ENCODE measurements at places on chromosomes 11 and 22. TPM values are rescaled to one million over a fixed set of nuclear protein-coding genes. Genes with fewer than 3 reads are reported as not detected.

The MRGPRX4 gene
- not detected for polyA plus RNA-seq

The WNT7B gene
- 24.9 TPM for polyA plus RNA-seq

The ANO1 gene
- polyA plus RNA-seq: 3.0 TPM

The CD3D gene
- polyA plus RNA-seq: not detected

The TTC38 gene
- polyA plus RNA-seq: 24.2 TPM

The MS4A6A gene
- polyA plus RNA-seq: 3.7 TPM

The MYBPC3 gene
- 0.15 TPM for polyA plus RNA-seq

The ART1 gene
- not detected for polyA plus RNA-seq

The LYVE1 gene
- polyA plus RNA-seq: 12.5 TPM

The TSGA10IP gene
- 0.68 TPM for polyA plus RNA-seq

The VPS37C gene
- 16.5 TPM for polyA plus RNA-seq

The DDI1 gene
- polyA plus RNA-seq: not detected

The HBE1 gene
- polyA plus RNA-seq: 9.2 TPM

The KIF18A gene
- polyA plus RNA-seq: 3.3 TPM

The NOL12 gene
- polyA plus RNA-seq: 40.6 TPM

The BBOX1 gene
- polyA plus RNA-seq: 36.3 TPM

The FGF4 gene
- polyA plus RNA-seq: not detected

The UBASH3B gene
- polyA plus RNA-seq: 8.5 TPM

The SLC17A6 gene
- polyA plus RNA-seq: 46.7 TPM

The TIGD3 gene
- 3.7 TPM for polyA plus RNA-seq

The OR5B21 gene
- polyA plus RNA-seq: not detected

The PHOX2A gene
- 1.7 TPM for polyA plus RNA-seq

The P2RX6 gene
- polyA plus RNA-seq: 8.4 TPM

The CRYAB gene
- polyA plus RNA-seq: 126 TPM

The CD44 gene
- polyA plus RNA-seq: 45.5 TPM

The RIMBP3B gene
- not detected for polyA plus RNA-seq

The GRIA4 gene
- 118 TPM for polyA plus RNA-seq

The CREB3L1 gene
- 15.1 TPM for polyA plus RNA-seq

The PGA4 gene
- polyA plus RNA-seq: not detected

The DDB1 gene
- 179 TPM for polyA plus RNA-seq

The MYEOV gene
- not detected for polyA plus RNA-seq

The CHEK1 gene
- 10.6 TPM for polyA plus RNA-seq

The ANO5 gene
- 11.5 TPM for polyA plus RNA-seq

The ZNF74 gene
- 27.1 TPM for polyA plus RNA-seq

The MOB2 gene
- 36.4 TPM for polyA plus RNA-seq

The LMO1 gene
- polyA plus RNA-seq: 8.2 TPM

The OR10D3 gene
- polyA plus RNA-seq: not detected

The INS gene
- polyA plus RNA-seq: not detected

The CYTH4 gene
- polyA plus RNA-seq: 6.7 TPM

The IGF2 gene
- polyA plus RNA-seq: 217 TPM

The VSIG2 gene
- 2.3 TPM for polyA plus RNA-seq

The MUC6 gene
- 1.3 TPM for polyA plus RNA-seq

The KCTD14 gene
- 3.2 TPM for polyA plus RNA-seq

The A4GALT gene
- 8.1 TPM for polyA plus RNA-seq

The KDM4E gene
- polyA plus RNA-seq: not detected

All from spinal cord (tissue), 10 donors.